M059J (cell line): ENCODE measurements at places on chromosomes 7 and 10. TPM values are rescaled to one million over a fixed set of nuclear protein-coding genes. Genes with fewer than 3 reads are reported as not detected.

Gene ZNF503
- total RNA-seq, result 9.1 and 13.8 TPM in 2 replicates

Gene ASIC3
- 0.20 and 0.22 TPM in 2 replicates for total RNA-seq

Gene ADAMTS14
- 0.69 and 1.2 TPM in 2 replicates for total RNA-seq

Gene PRRT4
- not detected in 2 replicates for total RNA-seq

Gene PRTFDC1
- total RNA-seq, result 15.3 and 18.0 TPM in 2 replicates

Gene TFPI2
- total RNA-seq, result 18.5 and 28.7 TPM in 2 replicates

Gene ACTL6B
- not detected in 2 replicates for total RNA-seq

Gene ENTPD1
- total RNA-seq, result 0.02 TPM in 1 of 2 replicates, not detected in the other

Gene NEURL1
- 4.5 and 19.9 TPM in 2 replicates for total RNA-seq

Gene PIK3AP1
- total RNA-seq, result 2.4 and 4.5 TPM in 2 replicates

Gene AKR1C3
- 6.2 and 9.6 TPM in 2 replicates for total RNA-seq

Gene TMEM270
- 0.17 and 0.32 TPM in 2 replicates for total RNA-seq

Gene SAMD9
- 131 and 132 TPM in 2 replicates for total RNA-seq

Gene SYT15B
- 0.05 TPM in 1 of 2 replicates, not detected in the other for total RNA-seq

Gene PTPN20
- not detected in 2 replicates for total RNA-seq

Gene MBL2
- 0.02 TPM in 1 of 2 replicates, not detected in the other for total RNA-seq

Gene GIMAP8
- total RNA-seq, result not detected in 2 replicates

Gene CDK14
- 3.9 and 6.5 TPM in 2 replicates for total RNA-seq

Gene C10orf105
- not detected in 2 replicates for total RNA-seq

Gene GRM3
- not detected in 2 replicates for total RNA-seq
